ENCODE measurements at places on chromosomes 3 and 15.
A peak's percentile ranks its signal among the peaks of the same experiment; 100 is the strongest.

GRCh38 chr15:78056714-78057269 is 20.7 kb downstream of the TBC1D2B start:
- no peak for DNase-seq

DNA sequence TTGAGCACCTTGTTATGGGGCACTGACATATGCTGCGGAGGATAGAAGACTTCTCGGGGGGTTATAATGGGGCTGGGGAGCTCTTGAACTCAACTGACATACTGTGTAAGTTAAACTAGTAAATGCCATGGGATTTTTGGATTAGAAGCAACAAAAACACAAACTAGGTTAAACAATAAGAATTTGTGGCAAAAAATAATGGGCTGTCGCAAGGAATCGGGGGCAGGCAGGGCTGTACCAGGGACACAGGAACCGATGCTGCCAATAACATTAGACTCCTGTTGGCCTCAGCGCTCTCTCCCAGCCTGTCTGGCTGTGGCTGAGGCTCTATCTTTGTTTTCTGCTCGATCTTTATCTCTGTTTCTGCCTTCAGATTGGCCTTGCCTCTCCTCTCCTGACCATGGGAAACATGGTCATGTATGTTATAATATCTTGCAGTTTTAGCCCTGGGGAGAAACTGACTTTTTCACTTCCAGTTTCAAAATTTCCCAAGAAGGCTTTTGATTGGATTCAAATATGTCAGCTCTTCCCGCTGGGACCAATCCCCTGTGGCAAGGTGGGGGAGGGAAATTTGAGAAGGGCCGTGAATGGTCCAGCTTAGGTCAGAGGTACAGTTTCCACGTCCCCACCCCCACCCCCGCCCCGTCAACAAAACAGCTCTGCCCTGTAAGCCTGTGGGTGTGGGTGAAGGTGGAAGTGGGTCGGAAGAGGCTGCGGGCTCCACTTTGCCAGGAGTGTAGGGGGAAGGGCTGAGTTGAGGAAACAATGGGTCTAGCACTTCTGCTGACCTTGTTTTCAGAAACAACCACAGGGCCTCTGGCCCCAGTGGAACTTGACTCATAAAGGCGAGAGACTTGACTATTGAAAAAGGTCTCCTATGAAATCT is 161.1 kb upstream of the TBL1XR1 start:
- peak; percentile 44 for DNase-seq

DNA sequence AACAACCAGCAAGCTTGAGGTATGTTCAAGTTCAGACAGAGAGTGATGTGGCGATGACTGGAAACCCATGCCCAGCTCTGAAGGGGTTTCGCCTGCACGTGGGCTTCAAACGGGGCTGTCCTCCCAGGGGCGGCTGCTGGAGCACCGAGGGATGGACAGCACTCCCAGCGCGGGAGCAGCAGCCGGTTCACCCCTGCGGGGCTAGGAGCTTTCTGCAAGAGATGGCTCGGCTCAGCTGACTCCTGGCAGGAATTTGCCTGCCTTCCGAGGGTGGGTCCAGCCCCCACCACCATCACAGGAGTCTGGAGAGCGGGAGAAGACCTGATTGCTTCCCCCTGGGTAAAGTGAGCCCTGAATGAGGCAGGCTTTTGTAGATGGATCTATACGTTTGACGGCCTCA is 66.9 kb downstream of the ASB7 start:
- no peak for DNase-seq

DNA sequence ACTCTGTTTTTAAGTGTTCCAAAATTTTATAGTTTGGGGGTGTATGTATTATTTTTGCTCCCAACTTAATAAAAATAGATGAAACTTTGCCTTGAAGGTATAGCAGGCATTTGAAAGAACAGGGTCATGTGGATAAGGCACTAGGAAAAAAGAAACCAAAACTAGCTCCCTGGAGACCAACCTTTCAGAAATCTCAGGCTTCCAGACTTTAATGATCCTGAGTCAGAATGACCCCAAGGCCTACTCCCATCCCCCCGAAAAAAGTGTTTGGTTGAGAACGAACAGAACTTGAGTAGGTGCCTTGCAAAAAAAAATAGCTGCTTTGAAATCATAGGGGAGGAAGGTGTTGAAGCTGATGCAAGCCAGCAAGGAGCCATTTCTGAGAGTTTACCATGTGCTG is 309.5 kb downstream of the THSD4 start:
- no peak for DNase-seq

DNA sequence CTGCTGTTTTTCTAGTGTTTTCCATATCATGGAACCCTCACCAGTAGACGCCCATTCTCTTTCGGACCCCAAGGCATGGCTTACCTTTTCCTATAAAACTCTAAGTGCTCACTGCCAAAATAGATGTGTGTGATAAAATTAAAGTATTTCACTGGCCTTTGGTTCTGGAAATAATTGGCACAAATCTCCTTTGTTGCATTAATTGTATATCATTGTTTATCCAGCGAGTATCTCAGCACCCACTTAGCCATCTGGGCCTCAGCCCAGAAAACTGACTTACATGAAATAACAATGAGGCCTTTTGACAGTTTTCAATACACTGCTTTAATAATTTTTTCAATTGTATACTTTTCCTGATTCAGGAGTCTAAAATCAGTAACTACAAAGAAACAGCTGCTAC is 105.1 kb downstream of the MECOM start:
- DNase-seq = no peak

DNA sequence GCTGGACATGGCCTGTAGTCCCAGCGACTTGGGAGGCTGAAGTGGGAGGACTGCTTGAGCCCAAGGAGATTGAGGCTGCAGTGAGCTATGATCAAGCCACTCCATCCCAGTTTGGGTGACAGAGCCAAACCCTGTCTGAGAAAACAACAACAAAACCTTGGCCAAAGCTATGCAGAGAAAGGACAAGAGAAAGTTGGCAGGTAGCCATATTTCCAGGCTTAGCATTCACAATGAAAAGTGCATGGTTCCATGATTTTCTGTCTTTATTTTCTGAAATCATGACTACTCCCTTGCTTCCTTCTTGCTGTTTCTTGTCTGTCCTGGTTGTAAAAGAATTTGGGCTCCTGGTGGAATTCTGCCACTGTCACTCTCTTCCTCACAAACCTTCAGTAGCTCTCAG is 284.6 kb upstream of the C2CD4B start:
- DNase-seq = no peak
